GM23248 (cell line): ENCODE measurements at places on chromosomes 1 and 21.

DNA sequence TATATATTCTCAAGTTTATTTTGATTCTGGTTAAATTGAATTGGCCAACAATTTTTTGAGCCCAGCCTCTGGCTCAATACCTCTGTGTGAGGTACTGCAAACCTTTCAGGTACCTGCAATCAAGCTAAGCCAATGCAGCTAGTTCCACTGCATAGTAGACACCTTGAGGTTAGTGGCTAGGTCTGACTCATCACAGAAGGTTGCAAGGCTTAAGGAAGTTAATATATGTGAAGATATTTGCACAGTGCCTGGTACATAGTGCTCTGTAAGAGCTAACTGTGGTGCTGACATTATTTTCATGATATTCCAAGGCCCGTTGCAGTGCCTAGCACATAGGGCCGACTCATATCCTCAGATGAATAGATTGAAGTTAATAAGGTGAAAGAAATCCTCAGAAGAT lies 330.5 kb upstream of the KAZN start:
- no peak for DNase-seq

DNA sequence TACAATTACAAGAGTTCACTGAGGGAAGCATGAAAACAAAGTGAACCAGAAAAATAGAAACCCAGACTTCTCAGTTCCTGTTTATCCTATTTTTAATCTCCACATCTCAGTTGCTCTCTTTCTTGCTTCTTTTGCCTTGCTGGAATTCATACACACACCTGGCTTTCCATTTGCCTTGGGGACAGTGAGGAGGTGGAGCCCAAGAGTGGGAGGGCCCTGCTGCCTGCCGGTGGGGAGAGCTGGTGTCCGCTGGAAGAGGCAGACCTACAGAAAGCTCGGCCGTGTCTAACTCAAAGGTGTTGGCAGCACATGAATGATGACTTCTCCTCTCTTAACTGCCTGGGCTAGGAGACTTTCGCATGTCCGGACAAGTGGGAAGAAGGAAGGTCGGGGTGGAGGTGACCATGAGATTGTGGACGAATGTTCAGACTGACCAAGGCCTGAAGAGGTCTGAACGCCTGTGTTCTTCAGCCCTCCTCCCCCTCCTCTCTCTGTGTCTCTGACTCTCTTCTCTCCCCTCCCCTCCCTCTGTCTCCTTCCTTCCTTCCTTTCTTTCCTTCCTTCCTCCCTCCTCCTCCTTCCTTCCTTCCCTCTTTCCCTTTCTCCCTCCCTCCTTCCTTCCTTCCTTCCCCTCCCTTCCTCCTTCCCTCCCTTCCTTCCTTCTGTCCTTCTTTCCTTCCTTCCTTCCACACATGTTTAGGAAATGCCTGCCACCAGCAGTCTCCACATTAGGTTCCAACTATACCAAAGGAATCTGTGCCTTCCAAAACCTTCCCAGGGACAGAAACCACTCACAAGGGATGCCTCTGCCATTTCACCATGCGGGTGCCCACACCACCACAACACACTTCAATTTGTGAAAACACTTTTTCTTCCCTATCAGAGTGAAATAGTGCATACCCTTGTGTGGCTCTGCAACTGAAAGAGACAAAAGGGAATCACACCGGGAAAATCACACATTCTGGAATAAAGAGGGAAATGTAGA lies 157.3 kb upstream of the RUNX1 start:
- DNase-seq = no peak

GRCh38 chr1:107139833-107140702 lies 771 bp upstream of the NTNG1 start:
- peak; percentile 87 for DNase-seq

DNA sequence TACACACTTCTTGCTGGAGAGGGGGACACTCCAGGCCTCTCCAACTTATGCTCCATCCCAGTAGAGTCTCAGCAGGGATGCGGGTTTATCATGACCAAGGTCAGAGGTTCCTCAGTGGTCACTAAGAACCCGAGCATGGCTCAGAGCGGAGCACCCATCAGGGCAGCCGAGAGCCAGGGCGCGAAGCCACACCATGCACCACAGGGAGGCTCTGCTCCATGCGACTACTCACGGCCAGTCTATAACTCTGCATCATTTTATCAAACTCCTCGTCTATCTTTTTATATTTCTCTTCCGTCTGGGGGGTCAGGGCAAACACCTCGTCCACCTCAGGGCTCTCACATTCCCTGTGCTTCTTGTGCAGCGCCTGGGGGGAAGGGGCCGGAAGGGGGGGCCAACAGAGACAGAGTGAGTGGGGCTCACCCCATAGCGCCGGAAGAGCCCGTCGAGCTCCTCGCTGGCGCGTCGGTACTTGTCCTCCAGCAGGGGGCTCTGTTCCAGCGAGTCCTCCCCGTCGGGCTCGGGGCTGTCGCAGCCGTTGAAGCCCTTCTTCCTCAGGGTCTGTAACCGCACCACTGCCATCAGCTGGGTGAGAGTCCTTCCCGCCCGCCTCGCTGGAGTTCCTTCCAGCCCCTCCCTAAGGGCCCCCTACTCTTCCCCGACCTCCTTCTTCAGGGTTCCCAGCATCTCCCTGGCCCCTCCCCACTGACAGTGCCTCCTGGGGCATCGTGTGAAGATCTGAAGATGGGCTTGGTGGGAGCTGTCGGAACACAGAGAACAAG lies 20.0 kb downstream of the MEF2D start:
- peak; percentile 77 for DNase-seq
